ENCODE measurements at places on chromosomes 5 and 9.

DNA sequence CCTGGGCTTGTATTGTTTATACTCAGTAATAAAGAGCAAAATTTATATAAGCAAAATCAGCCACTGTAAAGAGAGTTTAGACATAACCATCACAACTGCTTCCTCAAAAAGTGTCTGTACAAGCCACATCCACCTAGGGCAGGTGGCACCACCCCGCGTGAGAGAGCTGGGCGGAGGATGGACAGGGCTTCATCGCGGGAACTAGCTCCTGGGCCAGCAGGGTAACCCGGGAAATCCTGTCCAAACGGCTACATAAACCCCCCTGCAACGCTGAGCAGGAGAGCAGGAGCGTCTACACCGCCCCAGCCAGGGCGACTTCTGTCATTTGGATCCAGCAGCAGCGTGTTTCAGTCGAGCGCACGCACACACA lies 1.3 kb downstream of the SLC6A3 start:
- no peak for DNase-seq

DNA sequence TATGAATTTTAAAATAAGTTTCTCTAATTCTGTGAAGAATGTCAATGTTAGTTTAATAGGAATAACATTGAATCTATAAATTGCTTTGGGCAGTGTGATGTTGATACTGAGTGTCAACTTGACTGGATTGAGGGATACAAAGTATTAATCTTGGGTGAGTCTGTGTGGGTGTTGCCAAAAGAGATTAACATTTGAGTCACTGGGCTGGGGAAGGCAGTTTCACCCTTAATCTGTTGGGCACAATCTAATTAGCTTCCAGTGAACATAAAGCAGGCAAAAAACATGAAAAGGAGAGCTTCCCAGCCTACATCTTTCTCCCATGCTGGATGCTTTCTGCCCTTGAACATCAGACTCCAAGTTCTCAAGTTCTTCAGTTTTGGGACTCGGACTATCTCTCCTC lies 832.0 kb upstream of the ARRDC3 start:
- DNase-seq: no peak

DNA sequence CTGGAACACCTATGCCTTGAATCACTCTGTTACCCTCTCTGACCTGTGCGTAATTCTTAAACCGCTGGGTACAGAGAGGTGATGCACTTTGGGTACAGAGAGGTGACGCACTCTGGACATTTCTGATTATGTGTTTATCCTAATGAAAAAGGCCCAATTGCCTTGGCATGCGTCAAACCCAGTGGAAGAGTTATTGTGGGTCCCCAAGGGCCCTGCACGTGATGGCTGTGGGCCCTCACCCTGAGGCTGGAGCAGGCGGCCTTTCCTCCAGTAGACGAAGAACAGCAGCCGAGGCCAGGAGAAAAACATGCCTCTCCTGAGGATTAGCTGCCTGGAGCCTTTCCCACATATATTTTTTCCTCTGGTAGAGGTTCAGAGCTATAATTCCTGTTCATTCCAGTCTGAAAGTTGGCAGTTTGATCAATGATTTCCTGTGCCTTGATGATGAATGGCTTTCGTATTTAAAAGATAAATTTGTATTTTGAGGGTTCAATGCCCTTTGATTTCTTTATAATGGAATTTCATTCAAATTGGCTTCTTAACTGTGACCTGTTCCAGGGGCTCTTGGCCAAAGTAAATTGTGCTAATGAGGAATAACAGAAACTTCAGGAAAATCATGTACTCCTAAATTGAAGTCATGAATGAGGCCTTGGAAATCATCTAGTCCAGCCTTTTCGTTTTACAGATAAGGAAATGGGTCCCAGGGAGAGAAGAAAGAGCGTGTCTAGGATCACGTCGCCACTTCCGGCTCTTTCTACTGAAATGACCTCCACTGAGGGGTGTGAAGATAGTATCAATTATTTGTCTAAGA lies 22.8 kb downstream of the ACER2 start:
- DNase-seq: no peak

- DNase-seq: no peak
Observed at GRCh38 chr5:103435136-103435889, 127.3 kb downstream of the NUDT12 start.

DNA sequence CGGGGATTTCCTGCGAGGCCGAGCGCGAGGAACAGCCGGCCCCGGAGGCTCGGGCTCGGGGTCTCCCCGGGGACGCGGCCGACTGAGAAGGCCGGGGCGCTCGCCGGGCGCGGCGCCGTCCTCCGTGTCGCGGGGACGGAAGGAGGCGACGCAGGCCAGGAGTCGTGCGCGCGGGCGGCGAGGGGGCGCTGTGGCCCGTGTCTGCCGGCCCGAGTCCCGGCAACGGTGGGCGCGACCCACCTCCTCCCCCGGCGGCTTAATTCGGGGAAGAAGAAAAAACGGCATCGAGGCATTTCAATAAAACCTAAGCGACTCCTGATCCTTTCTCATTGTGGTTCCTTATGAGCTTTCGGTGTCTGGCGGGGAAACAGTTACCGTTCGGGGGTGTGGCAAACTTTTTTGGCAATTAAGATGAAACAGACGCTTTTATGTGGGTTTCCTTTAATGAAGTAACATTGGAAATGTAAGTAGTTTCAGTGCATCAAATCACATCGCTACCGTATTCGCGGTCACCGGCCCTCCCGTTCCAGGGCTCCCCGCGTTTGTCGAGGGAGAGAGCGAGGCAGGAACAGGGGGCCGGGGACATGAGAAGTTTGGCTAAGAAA lies 3.7 kb upstream of the IRX2 start:
- DNase-seq: no peak

DNA sequence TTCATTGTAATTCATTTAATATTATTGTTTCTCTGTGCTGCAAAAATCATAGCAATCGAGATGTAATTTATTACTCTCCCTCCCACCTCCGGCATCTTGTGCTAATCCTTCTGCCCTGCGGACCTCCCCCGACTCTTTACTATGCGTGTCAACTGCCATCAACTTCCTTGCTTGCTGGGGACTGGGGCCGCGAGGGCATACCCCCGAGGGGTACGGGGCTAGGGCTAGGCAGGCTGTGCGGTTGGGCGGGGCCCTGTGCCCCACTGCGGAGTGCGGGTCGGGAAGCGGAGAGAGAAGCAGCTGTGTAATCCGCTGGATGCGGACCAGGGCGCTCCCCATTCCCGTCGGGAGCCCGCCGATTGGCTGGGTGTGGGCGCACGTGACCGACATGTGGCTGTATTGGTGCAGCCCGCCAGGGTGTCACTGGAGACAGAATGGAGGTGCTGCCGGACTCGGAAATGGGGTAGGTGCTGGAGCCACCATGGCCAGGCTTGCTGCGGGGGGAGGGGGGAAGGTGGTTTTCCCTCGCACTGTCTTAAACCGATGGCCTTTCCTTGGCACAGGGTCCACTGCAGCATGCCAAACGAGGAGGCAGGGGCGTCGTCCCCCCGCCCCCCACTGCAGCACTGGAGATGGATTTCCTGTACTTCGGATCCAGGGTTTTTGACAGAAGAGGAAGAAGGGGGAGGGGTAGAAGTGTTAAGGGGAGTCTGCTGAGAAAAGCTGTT lies at the start of gene APC:
TSS of gene APC (plus strand) at position 423 of the 728 bp plus-strand sequence. CDS start 17,006 bp downstream, outside the sequence.
- DNase-seq: peak; percentile 62

DNA sequence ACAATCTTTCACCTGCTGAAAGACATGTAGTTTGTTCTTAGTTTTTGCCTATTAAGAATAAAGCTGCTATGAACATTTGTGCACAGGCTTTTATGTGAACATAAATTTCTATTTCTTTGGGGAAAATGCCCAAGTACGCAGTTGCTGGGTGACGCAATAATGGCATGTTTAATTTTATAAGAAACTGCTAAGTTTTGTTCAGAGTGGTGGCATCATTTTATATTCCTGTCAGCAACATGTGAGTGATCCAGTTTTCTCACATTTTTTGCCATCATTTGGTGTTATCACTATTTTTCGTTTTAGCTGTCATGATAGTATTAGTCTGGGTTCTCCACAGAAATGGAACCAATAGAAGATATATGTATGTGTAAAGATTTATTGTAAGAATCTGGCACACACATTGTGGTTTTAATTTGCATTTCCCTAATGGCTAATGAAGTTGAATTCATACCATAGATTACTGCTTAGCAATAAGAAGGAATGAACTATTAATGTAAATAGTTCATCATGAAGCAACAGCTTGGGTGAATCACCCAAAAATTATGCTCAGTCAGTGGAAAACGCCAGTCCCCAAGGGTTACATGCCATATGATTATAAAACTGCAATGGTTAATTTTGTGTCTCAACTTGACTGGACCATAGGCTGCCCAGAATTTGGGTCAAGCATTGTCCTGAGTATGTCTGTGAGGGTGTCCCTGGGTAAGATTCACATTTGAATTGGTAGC lies 358.6 kb downstream of the MSX2 start:
- DNase-seq: no peak

- DNase-seq: no peak
Observed at GRCh38 chr9:128833696-128834095, 4.1 kb upstream of the SPOUT1 start.

GRCh38 chr5:149367249-149367971 lies 9.6 kb downstream of the PCYOX1L start:
- no peak for DNase-seq

DNA sequence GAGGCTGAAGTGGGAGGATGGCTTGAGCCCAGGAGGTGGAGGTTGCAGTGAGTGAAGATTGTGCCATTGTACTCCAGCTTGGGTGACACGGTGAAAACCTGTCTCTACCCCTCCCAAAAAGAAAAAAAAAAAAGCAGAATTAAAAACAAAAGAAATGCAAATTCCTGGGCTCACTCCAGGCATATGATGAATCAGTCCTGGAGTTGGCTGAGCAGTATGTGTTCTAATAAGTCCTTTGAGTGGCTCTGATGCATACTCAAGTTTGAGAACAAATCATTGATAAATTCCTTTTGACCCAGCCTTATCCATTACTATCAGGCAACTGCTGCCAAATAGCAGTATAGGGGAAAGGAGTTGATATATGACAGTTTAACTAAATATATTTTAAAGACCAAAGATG lies 28.3 kb downstream of the UHRF2 start:
- no peak for DNase-seq

GRCh38 chr9:93064392-93065134 lies 6.1 kb downstream of the SUSD3 start:
- no peak for DNase-seq

GRCh38 chr5:107476783-107477182 lies 194.0 kb downstream of the EFNA5 start:
- no peak for DNase-seq

DNA sequence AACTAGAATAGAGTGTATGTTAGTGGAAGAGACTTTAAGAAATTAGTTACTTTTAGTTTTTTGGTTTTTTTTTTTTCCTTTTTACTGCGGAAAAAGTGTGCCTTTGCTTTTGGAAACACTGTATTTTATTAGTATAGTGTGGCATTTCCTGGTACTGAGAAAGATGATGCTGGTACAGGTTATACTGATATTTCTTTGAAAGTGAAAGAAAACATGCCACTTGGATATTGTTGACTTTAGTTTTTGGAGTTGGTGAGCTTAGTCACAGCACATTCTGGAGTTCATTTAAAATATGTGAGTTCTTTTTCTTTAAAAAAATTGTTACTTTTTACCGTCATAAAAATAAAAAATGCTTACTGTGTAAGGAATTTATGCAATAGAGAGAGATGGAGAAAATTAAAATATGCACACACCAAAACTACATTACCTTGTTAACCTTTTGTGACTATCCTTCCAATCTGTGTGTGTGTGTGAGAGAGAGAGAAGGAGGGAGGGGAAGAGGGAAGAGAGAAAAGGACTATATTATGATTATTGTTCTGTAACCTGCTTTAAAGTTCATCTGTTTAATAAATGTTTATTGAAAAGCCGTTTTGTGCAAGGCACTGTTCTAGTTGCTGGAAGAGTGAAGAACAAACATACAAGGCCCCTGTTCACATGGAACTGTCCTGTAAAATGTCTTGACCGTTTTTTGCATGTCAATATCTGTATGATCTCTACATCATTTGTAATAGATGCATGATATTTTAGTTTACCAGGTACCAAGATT lies 1.9 kb downstream of the UGCG start:
- DNase-seq: no peak

- DNase-seq: no peak
Observed at GRCh38 chr9:124779368-124780059, 2.6 kb downstream of the OLFML2A start.

DNA sequence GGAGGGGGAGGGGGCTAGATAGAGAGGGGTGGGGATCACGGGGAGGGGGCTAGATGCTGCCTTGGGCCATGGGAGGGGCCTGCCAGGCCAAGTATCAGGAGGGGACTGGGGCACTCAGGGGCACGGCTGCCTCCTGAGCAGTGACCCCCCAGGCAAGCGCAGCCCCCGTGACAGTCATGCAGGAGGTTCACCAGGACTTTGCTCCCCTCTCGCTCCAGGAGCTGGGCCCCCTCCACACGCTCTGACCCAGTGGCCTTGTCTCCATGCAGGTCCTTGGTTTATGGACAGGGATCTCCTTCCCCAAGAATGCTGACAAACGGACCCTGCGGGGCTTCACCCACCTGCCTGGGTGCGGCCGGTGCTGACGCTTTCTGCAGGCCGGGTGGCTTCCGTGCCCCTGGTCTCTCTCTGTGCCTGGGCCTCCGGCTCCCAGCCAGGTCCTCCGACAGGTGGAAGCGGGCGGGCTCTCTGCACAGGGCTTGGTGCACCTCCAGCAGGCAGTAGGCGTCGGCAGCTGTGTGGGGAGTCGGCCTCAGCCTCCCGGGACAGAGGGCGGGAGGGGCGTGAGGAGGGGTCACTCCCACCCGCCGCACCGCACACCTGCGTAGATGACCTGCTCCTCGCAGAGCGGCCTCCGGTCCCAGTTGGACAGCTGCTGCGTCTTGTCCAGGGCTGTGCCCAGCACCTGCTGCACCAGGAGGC lies 46.8 kb upstream of the NRARP start:
- no peak for DNase-seq

GRCh38 chr9:86838519-86839497 lies 108.5 kb downstream of the GAS1 start:
- no peak for DNase-seq

DNA sequence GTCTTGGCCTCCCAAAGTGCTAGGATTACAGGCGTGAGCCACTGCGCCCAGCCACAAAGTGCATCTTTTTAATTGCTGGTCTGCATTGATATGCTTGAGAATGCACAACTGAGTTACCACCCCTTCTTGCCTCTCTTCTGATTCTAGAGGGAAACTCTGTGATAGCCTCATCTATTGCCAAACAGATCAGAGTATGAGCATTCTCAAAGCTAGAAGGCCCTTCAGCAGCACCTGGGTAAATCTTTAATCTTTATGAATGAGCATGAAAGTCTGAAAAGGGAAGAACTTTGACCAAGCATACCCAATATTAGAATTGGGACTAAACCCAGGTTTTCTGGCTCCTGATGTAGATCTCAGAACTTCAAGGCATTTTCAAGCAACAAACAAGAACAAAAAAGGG lies 298.3 kb upstream of the TNC start:
- no peak for DNase-seq
